ENCODE measurements at places on chromosomes 2 and 18.

DNA sequence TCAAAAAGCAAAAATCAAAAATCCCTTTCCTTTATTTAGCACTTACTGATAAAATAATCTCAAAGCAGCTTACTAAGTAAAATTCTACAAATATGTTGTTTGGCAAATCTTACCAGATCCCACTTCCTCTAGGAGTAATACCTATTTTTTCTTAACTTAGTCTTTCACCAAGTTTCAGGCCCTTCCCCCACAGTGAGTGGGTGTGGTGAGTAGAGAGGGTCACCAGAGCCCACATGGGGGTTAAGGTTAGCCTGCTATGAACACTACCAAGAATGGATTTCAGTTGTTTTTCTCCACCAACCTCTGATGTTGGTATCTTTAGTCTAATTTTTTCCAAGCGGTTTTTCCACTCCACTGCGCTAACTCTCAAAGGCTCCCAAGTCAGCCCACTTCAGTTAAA lies 23.2 kb downstream of the PIAS2 start:
- H3K4me1 ChIP-seq = no peaks in the 10 kb centered on the region
- no peak for DNase-seq
- H3K36me3 ChIP-seq = no peaks in the 10 kb centered on the region
- no peak overlapping the region for H3K27ac ChIP-seq
- no peak overlapping the region for H3K4me3 ChIP-seq

- no peaks in the 10 kb centered on the region for H3K27me3 ChIP-seq
- no peaks in the 10 kb centered on the region for H3K36me3 ChIP-seq
- no peaks in the 10 kb centered on the region for H3K4me1 ChIP-seq
- H3K4me3 ChIP-seq = no peak overlapping the region
- DNase-seq = no peak
These were observed 50.0 kb upstream of the HPCAL1 start for GRCh38 chr2:10252661-10253060.

- H3K27ac ChIP-seq = no peak overlapping the region
- no peaks in the 10 kb centered on the region for H3K4me1 ChIP-seq
- no peak for DNase-seq
- no peaks in the 10 kb centered on the region for H3K36me3 ChIP-seq
These were observed 68.1 kb downstream of the DYSF start for GRCh38 chr2:71521436-71521950.

- H3K27ac ChIP-seq = no peak overlapping the region
- H3K36me3 ChIP-seq = no peaks in the 10 kb centered on the region
- H3K4me1 ChIP-seq = peaks cover 19% of the 10 kb centered on the region
These were observed 42.9 kb upstream of the EML6 start for GRCh38 chr2:54680397-54681041.

GRCh38 chr2:31138037-31138962 lies at the start of gene GALNT14:
TSS of gene GALNT14 (minus strand) at chr2:31138440. CDS start at chr2:31138086, 354 bp downstream.
- H3K4me1 ChIP-seq = peaks cover 4% of the 10 kb centered on the region
- H3K4me3 ChIP-seq = peak within 1 kb of the TSS; percentile 87
- H3K36me3 ChIP-seq = no peaks in the 10 kb centered on the region
- peak; percentile 81 for DNase-seq

DNA sequence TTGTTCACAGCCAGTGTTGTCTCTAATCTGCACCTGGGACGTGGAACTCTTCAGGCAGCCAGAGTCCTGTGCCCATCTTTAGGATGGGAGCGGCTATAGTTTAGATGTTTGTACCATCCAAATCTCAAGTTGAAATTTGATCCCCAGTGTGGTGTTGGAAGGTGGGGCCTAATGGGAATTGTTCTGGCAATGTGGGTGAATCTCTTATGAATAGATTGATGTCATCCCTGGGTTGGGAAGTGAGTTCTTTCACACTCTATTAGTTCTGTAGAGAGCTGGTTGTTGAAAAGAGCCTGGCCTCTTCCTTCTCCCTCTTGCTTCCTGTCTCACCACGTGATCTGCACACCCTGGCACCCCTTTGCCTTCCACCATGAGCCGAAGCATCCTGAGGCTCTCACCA lies 300.9 kb downstream of the TXNL1 start:
- no peak overlapping the region for H3K4me3 ChIP-seq
- H3K27me3 ChIP-seq = no peaks in the 10 kb centered on the region
- no peak overlapping the region for H3K27ac ChIP-seq
- H3K36me3 ChIP-seq = no peaks in the 10 kb centered on the region
- peaks cover 6% of the 10 kb centered on the region for H3K4me1 ChIP-seq

GRCh38 chr2:148990968-148991367 lies 47.5 kb upstream of the LYPD6B start:
- DNase-seq = no peak
- H3K27ac ChIP-seq = no peak overlapping the region
- no peaks in the 10 kb centered on the region for H3K4me1 ChIP-seq
- no peak overlapping the region for H3K4me3 ChIP-seq

GRCh38 chr18:23885750-23886149 lies 128.8 kb upstream of the TTC39C start:
- H3K27me3 ChIP-seq = no peaks in the 10 kb centered on the region
- DNase-seq = no peak
- no peaks in the 10 kb centered on the region for H3K36me3 ChIP-seq
- H3K4me1 ChIP-seq = no peaks in the 10 kb centered on the region
- H3K27ac ChIP-seq = no peak overlapping the region

GRCh38 chr2:100482741-100483140 lies 12.5 kb downstream of the NMS start:
- no peak overlapping the region for H3K4me3 ChIP-seq
- H3K4me1 ChIP-seq = no peaks in the 10 kb centered on the region
- no peak for DNase-seq
- no peaks in the 10 kb centered on the region for H3K27me3 ChIP-seq
- no peaks in the 10 kb centered on the region for H3K36me3 ChIP-seq

GRCh38 chr2:35447215-35447614 lies 908.4 kb upstream of the CRIM1 start:
- H3K4me3 ChIP-seq = no peak overlapping the region
- peak; percentile 45 for DNase-seq
- peak overlapping the region; percentile 23 for H3K27ac ChIP-seq
- no peaks in the 10 kb centered on the region for H3K36me3 ChIP-seq

DNA sequence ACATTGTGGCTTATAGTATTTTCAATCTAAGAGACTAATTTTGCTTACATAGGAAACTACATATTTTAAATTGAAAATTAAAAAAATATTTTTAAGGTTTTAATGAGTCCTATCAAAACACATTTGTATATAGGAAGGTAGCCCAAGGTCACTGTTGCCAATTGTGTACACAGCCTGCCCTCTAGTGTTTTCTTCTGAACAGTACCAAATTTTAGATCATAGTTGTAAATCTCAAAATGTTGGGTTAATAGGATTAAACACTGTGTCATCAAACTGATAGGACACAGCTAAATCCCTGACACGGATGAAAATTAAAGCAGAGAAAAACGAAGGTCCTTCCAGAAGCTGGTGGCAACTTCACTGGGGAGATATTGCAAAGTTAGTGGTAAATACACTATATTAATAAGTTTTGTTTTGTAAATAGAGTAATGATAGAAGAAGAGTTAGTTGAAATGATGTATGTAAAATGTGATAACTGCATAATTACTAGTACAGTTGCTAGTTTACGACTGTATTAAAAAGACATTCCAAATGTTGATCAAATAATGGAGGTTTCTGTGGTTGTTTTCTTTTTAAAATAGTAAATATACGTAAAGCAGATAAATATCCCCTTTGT lies 19.7 kb downstream of the CLUL1 start:
- H3K36me3 ChIP-seq = no peaks in the 10 kb centered on the region
- H3K4me3 ChIP-seq = no peak overlapping the region
- H3K4me1 ChIP-seq = no peaks in the 10 kb centered on the region
- peak; percentile 62 for DNase-seq
- H3K27ac ChIP-seq = no peak overlapping the region

DNA sequence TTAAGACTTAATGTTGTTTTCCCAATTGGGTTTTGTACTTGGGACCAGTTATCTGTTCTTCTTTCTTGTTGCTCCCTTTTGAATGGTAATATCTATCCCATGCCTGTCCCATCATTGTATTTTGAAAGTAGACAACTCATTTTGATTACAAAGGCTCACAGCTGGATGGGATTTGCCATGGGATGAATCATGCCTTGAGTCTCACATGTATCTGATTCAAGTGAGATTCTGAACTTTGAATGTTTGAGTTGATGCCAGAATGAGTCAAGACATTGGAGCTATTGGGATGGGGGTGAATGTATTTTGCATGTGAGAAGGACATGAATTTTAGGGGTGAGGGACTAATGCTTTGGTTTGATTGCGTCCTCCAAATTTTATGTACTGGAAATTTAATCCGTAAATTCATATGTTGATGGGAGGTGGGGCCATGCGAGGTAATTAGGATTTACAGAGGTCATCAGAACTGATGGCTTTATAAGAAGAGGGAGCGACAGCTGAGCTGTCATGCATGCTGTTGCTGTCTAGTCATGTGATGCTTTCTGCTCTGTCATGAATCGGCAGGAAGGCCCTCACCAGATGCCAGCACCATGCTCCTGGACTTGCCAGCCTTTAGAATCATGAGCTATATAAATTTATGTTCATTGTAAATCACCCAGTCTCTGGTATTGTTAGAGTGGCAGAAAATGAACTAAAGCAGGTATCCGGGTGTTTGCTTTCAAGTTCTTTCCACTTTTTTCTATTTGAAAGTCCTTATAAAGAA lies 741.3 kb upstream of the RAB6C start:
- no peak for DNase-seq
- no peaks in the 10 kb centered on the region for H3K27me3 ChIP-seq
- H3K4me1 ChIP-seq = no peaks in the 10 kb centered on the region
- no peak overlapping the region for H3K27ac ChIP-seq
- no peak overlapping the region for H3K4me3 ChIP-seq
- H3K36me3 ChIP-seq = no peaks in the 10 kb centered on the region

- H3K4me1 ChIP-seq = no peaks in the 10 kb centered on the region
- H3K27me3 ChIP-seq = no peaks in the 10 kb centered on the region
- H3K4me3 ChIP-seq = no peak overlapping the region
These were observed 15.8 kb upstream of the IER3IP1 start for GRCh38 chr18:47191961-47192360.

All from MM.1S (cell line).